Right kidney (tissue), 9 donors: ENCODE measurements at places on chromosomes 16 and 17.

GRCh38 chr17:80625627-80626026 is 81.0 kb downstream of the RPTOR start:
- DNase-seq = no peak

DNA sequence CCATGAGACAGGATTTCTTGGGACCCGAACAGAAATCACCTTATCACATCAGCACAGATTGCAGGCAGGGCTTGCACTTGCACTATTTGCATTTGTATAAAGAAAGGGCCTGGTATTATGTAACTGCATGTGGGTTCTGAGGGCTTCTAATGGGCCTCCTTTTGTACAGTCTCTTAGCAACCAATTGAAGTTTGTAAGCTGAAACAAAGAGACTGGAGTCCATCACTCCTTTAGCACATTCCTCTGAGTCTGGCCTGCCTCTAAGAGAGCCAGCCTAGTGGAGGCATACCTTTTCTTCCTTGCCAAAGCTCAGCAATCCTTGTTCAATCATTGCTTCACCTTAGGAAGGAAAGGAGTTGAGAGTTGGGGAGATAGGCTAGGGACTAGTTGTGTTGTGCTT is 387.1 kb downstream of the XYLT1 start:
- DNase-seq = no peak

- no peak for DNase-seq
These were observed 3.6 kb upstream of the UTS2R start for GRCh38 chr17:82367724-82368524.

DNA sequence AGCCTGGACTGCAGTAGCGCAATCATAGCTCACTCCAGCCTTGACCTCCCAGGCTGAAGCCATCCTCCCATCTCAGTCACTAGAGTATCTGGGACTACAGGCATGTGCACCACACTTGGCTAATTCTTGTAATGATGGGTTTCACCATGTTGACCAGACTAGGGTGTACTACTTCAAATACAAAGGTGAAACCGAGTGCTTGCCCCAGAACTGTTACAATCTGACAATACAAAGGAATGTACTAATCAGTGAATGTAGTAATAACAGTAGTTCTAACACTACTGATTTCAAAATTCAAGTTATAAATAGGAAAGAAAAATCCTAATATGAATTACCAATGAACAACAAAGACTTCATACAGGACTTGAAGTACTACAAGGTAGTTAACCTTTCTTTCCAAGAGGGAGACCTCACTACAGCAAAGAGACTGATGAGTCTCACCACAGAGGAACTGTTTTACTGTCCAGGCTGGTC is 24.4 kb downstream of the CRK start:
- no peak for DNase-seq

- no peak for DNase-seq
These were observed 91.5 kb downstream of the HS3ST4 start for GRCh38 chr16:25783226-25783625.
